ENCODE measurements at places on chromosomes 7 and 10.

DNA sequence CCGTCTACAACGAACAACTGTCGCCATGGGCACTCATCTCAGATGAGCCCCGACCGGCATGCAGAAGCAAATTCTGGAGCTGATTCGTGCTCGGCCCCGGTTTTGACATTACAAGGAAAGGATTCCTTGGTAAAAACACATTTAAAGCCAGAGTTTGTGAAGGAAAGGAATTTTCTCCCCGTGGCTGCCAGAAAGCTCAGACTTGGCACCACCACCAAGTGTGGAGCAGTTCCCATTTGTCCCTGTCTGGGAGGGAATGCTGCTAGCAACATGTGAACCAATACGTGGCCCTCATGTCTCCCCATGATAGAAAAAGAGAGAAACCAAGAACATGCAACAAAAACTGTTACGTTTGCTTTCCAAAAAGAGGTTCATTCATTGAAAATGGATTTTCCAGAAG is 55.2 kb upstream of the DDC start:
- no peak for DNase-seq

DNA sequence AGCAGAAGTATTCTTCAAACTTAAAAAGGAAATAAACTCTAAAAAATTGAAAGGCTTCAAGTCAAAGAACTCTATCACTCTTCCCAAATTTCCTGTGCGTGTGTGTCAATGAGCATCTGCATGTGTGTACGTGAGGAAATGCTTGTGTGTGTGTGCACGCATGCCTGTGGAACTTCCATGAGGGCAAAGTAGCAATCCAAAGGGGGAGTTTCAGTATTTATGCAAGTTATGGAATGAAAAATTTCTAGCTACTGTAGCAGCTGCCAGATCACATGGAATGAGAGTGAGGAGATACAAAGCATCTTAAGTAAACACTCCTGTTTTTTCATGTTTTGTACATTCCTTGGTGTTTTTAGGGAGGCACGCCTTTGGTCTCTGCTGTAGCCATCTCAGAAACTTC is 152.6 kb downstream of the RAPGEF5 start:
- DNase-seq, result no peak

DNA sequence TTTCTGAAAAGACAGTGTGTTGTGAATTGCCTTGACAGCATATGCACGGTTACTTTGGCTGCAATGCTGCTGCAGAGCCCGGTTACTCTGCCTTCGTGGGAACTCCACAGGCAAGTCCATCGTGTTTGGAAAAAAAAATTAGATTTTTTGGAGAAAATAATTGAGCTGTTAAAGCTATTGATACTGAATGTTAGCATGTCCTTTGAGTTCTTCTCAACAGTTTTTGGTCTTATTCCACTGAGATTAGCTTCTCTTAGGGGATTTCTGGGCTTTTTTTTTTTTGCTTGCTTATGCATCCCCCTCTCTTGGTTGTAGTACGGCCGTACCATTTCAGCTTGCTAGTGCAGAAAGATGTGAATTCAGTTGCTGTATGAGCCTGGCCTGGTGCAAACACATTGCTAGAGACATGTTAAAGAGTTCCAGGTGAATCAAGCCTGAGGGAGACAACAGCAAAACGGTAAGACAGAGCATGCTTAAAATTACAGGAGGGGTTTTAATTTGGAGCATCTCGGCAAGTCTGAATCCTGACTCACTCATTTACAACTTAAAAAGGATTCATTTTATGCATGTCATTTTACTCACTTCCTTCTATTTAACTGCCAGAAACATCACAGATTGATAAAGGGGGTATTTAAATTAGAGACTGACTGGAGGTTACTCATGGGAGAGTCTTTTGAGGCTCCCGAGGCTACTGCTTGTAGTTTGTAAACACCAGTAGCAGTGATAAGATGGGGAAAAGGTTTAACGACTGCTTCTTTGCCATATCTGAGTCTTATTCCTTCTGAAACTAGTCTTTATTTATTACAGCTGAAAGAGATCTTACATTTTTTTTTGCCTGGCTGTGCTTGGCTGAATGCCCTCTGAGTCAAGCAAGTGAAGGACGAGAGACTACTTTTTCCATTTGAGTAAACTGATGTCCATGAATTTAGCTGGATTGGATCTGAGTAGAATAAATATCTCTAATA is 113.7 kb downstream of the CDK14 start:
- no peak for DNase-seq

- DNase-seq, result no peak
Measured at GRCh38 chr10:83545901-83546391, 593.4 kb upstream of the GHITM start.

DNA sequence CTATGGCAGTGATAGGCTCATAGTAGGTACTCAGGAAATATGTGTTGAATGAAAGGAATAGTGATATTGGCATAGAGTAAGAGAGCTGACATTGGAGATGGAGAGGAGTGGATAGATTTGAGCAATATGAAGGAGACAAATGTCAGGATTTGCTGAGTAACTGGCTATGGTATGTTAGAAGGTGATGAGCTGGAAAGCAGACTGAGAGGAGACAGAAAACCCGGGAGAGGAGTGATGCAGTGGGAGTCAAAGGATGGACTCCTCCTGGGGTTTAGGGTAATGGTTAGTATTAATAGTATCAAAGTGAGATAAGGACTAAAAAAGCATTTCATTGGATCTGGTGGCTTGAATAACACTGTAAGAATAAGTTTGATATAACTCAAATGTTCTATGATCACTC is 64.8 kb downstream of the CD36 start:
- DNase-seq, result no peak

- no peak for DNase-seq
Measured at GRCh38 chr7:110177463-110177862, 913.5 kb upstream of the LRRN3 start.

DNA sequence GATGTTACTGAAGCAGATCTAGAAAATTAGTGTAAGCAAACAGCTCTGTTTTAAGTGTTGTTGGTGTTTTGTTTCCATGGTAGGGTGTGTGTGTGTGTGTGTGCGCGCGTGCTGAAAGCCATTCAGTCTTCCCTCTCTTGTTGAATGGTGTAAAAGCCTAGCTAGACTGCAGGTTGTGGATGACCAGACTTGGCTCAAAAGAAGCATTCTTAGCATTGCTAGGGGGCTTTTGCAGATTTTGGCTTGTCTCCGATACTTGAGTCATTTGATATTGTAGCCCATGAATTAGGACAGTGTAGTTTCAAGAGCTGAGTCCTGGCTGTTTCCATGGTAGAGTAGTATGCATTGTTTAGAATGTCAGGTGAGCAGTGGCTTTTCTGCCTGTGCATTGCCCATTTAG is 99.1 kb downstream of the SND1 start:
- DNase-seq, result no peak

- DNase-seq, result no peak
Measured at GRCh38 chr7:90642978-90643377, 46.9 kb downstream of the CDK14 start.

GRCh38 chr10:19958787-19959186 is 142.6 kb downstream of the PLXDC2 start:
- DNase-seq, result no peak

GRCh38 chr10:114876602-114877300 is 55.2 kb downstream of the FHIP2A start:
- DNase-seq, result no peak

GRCh38 chr7:20786779-20787659 is at the start of gene SP8:
SP8 (minus strand) TSS chr7:20786886; CDS start chr7:20786798, 88 bp downstream.
- DNase-seq, result no peak

DNA sequence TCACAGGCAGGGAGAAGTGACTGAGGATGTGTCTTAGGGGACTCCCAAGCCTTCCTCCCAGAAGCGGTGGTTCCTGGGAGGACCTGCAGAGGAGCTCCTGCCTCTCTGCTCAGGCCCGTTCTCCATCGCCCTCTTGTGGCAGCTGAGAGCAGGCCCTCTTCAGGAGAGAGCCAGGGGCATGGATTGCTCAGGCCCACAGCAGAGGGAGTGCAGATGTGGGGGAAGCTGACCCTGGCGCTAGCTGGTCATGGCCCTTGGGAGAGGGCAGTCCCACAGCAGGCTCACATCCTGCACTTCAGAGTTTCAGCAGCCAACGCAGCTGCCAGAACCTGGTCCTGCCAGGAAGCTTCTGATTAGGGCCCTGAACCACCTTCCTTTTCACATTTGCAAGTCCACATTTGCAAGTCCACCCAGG is 94.8 kb upstream of the TARP start:
- peak; percentile 27 for DNase-seq

- DNase-seq, result no peak
Measured at GRCh38 chr10:17214526-17214925, 13.1 kb upstream of the TRDMT1 start.
